ENCODE measurements at places on chromosomes 16 and 17.

DNA sequence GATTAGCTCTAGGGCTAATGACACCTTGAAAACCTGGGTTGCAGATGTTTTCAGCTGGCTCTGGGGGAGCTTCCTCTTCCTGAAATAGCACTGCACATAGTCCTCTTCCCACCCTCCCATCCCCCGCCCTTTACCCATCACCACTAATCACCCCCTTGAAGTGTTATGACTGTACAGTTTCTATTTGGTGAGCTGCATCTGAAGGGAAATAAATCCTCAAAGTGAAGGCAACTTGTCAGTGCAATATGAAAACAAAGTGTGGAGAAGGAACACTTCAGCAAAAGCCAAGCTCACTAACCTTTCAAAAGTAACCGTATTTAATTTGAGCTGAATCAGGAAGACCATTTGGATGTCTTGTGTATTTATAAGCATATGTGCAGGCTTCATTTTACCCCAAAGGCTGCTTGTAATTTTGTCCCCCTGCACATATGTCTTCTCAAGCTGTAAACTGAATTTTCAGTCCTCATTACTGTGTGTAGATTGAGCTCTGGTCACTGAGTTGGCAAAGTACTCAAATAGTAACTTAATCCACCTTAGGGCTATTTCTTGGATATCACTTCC is 44.1 kb upstream of the CA10 start:
- DNase-seq, result no peak

GRCh38 chr16:12245088-12245920 is 268.8 kb downstream of the SNX29 start:
- DNase-seq, result no peak

- DNase-seq, result no peak
Observed at GRCh38 chr17:57370037-57370581, 113.8 kb downstream of the MSI2 start.

DNA sequence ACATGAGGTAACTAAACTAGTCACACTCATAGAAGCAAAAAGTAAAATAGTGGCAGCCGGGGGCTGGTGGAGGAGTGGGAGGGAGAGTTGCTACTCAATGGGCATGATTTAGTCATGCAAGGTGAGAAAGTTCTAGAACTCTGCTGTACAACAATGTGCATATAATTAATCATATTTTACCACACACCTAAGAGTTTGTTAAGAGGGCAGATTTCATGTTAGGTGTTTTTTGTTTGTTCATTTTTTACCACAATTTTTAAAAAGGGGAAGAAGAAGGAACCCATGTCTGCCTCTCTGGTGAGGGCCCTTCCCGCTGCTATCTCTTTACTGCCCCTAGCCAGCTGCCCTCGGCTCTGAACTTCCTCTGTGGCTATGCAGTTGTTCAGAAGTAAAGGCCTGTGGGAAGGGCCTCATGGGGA is 11.2 kb downstream of the CD300LB start:
- DNase-seq, result no peak

GRCh38 chr17:47208744-47209488 is at the start of gene MYL4:
Gene MYL4, plus strand, starts transcription at chr17:47209348. Its CDS starts 75 bp downstream, at chr17:47209423.
- DNase-seq, result no peak

Measured in NCI-H1105 (cell line).